ENCODE measurements at places on chromosomes 12 and 14.

DNA sequence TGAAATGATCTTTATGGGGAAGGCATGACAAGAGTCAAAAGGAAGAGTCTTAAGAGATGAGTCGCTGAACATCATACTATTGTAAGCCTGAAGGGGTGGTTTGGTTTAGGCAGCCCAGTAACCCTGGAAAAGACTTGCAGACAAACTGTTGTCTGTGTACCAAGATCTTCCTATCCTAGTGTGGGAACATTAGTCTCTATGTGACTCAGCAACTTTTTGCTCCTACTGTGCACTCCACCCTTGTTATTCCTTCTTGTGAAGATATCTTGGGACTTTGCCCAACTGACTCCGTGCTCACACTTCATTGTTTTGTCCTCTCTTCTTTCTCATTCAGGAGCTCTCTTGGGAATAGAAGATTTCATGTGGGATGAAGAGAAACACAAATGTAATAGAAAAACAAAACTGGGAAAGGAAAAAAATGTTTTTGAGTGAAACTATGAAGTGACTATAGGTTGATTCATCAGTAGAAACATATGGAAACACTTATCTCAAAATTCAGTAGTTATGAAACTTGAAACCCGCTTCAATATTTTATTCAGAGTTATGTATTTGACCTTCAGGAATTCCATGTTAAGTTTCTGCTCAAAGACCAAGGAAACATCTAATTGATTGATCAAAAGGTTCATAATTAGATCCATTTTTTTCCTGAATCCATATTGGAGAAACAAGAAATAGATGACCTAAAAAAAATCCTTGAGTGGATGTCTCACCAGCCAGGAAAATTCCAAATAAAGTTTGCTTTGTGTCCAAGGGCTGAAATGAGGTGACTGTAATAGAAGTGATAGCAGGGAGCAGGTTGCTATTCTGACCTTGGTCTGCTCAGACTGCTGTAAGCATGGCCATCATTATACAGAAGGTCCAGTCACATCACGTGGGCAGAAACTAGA, 67.2 kb downstream of the BTG1 start:
- DNase-seq, result peak; percentile 97

DNA sequence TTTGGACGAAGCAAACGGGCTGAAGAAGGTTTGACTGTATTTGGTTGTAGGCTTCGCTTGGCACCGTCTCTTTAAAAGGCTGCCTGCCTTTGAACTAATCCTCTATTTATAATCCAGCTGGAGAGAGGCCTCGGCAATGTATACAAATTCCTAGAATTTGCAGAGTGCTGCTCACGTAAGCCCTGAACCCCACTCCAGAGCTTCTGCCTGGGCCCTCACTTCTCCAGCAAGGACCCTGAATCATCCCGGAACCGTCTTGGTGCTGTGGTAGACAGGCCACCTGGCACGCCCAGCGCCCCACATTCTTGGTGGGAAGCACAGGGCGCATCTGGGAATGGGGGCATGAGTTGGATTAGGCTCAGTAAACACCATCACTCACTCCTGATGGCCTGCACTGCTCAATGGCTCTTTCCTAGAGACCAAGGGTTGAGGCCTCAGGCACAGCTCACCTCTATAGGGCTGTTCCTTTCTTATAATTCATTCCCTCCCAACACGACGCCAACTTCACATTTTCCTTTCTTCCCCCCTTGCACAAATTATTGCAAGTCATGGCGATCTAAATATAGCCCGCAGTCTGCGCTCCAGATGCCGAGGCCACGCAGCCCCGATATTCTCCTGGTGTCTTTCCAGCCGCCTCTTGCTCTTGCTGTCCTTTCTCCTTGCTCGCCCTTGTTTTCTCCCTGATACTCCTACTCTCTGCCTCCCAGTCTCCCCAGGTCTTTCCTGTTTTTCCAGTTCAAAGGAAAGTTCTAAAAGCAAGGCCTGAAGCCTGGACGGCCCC, 141.0 kb downstream of the ZFP36L1 start:
- no peak for DNase-seq

DNA sequence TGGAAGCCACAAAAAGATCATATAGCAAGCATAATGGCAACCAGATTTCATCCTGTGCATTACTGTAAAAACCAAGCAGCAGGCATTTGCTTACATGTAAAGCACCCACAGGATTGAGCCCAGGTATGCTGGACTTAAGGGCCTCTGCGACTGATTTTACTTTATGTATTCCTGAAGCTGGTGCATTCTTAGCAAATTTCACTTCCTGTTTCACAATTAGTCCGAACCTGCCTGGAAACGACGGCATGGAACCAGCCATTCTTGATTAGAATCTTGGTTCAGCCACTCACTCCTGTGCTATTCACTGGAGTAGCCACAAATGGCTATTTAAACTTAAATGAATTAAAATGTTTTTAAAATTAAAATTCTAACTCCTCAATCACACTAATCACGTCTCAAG, 239.2 kb downstream of the NUAK1 start:
- DNase-seq, result no peak

DNA sequence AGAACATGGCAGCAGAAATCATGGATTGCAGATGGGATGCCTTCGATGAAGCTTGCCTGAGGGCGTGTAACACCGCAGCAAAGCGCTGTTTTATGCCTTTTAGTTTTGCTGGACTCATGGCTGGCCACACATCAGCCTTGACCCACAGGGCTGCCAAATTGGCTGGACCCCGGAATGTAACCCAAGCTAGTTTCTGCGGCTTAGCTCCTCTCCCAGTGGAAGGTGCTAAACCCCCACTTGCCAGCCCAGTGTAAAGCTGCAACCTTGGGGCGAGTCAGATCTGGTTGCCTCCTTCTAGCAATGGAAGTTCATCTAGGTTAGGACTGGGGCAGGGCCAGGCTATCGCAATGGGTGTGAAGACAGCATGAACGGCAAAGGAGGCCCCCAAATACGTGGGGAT, 38.3 kb downstream of the MEG3 start:
- no peak for DNase-seq

GRCh38 chr12:4107911-4108697, 165.5 kb upstream of the CCND2 start:
- no peak for DNase-seq

GRCh38 chr12:13499008-13499407, 302.5 kb downstream of the EMP1 start:
- no peak for DNase-seq

DNA sequence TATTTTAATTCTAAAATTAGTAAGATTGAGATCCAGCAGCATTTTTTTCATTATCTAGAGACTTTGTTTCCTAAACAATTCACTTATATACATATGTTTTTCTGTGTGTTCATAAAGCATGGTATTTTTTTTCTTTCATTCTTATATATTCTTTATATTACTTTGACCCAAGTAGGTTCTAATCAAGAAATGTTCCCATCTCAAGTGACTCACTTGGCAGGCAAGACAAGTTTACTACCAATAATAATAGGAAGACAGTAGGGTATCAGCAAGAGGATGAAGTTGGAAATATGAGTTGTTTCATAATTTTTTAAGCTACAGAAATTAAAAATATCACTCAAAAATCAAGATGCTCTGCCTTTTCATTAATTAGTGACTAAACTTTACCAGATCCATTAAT, 613.4 kb upstream of the ATP2B1 start:
- DNase-seq, result peak; percentile 36

DNA sequence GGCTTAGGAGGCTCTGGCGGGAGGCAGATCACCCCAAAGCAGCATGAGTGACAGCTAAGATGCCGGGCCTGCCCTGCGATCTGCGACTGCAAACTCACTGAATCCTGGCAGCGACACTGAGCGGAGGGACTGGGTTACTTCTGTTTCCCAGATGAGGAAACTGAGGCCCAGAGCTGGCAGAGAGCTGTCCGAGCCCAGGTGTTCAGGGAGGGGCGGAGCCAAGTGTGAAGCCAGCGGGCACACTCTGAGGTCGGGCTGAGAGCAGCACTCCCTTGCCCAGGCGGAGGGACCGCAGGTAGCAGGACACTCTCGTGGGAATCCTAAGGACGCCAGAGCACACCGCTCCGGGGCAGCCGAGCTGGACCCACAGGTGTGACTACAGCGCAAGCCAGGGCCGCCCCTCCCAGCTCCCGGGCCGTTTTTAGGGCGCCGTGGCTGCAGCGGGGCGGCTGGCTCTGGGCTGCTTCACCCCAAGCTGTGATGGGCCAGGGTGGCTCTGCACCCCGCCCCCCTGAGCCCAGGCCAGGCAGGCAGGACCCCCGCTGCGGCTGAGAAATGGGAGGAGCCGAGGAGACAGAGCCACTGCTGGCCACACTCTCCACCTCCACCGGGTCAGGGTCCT, 27.4 kb downstream of the MMP17 start:
- no peak for DNase-seq

- DNase-seq, result peak; percentile 30
These were observed 63.9 kb downstream of the SYT1 start for GRCh38 chr12:78928200-78929074.

- DNase-seq, result peak; percentile 60
These were observed at the start of gene PRICKLE1 for GRCh38 chr12:42589465-42590329. TSS of gene PRICKLE1 (minus strand) at chr12:42589746. CDS start at chr12:42472516, 117,230 bp downstream.

GRCh38 chr14:63614679-63615363, 26.9 kb downstream of the WDR89 start:
- DNase-seq, result peak; percentile 40

DNA sequence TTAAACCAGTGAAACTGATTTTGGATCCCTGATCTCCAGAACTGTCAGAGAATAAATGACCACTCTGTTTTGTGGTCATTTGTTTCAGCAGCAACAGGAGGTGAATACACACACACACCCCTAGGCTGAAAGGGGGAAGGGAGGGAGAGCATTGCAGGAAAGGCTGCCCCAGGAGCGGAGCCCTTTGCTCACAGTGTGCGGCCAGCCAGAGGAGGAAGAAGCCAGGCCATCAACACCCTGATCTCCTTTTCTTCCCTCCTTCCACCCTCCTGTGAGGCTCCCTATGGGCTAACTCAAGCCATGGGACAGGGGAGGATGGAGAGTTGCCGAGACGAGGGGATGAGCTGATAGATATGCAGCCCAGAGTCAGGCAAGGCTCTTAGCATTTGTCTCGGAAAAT, 211.9 kb downstream of the TBX5 start:
- DNase-seq, result no peak

GRCh38 chr14:24234095-24235005, 1.6 kb downstream of the GMPR2 start:
- DNase-seq, result no peak

- DNase-seq, result peak; percentile 27
These were observed 28.4 kb downstream of the GSG1 start for GRCh38 chr12:13075118-13075480.

- DNase-seq, result peak; percentile 27
These were observed 20.2 kb downstream of the FBXL14 start for GRCh38 chr12:1573960-1574864.

GRCh38 chr14:85190251-85190650, 339.7 kb upstream of the FLRT2 start:
- no peak for DNase-seq

- DNase-seq, result no peak
These were observed 343.6 kb downstream of the GLT1D1 start for GRCh38 chr12:129196927-129197326.

- no peak for DNase-seq
These were observed 18.5 kb upstream of the SFSWAP start for GRCh38 chr12:131692431-131692830.

GRCh38 chr14:103241531-103241930, 92.5 kb upstream of the EIF5 start:
- no peak for DNase-seq

DNA sequence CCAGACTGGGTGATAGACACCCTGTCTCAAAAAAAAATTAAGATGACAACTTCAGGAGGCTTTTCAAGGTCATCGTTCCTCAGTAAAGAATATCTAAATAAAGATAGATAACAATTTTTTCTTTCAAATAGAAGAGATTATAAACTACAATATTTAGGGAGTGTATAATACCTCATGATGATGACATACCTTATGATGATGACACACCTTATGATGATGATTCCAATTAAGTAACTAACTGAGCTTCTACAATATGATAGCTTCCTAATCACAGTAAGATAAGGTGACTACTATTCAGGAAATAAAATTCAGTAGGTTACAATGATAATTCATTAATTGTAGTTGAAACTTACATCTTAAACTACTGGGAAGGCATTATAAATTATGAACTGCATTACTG, 40.4 kb downstream of the KITLG start:
- no peak for DNase-seq

DNA sequence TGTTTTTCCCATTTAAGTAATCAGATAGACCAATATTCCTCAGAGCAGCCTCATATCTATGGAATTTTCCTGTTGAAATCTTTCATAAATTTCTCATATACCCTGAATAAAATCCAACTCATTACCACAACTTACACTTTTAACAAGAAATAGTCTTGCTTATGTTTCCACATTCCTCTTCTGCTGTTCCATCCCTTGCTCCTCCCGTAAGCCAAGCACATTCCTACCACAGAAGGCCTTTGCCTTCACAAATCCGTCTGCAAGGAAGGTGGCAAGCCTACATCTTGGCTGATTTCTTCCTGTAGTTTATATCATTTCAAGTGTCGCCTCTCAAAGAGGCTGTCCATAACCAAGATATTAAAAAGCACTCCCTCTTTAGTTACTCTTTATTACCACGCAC, 127.7 kb downstream of the C12orf50 start:
- DNase-seq, result no peak

GRCh38 chr12:67601126-67601525, 47.4 kb upstream of the DYRK2 start:
- DNase-seq, result no peak

GRCh38 chr12:49868449-49868848, 25.5 kb upstream of the BCDIN3D start:
- no peak for DNase-seq

- no peak for DNase-seq
These were observed 39.7 kb downstream of the RAD51B start for GRCh38 chr14:67859169-67859749.

DNA sequence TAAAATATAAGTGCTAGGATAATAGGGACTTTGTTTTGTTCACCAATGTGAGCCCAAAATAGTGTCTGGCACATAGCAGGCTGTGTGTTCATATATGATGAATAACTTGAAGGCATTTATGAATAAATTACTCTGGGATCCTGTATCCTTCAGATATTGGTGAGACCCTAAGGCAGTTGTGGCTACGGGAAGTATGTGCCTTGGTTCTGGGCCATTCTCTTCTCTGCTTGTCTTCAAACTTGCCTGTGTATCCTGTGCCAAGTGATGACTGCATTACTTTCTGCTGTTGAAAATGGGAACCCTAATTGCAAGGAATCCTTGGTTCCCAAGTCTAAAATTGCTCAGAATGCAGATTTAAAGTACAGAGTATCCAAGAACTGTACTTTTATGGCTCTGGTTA, 67.6 kb upstream of the KTN1 start:
- no peak for DNase-seq
